Amniotic stem cell (primary cell): ENCODE measurements at places on chromosomes 6 and 20.
A peak's percentile ranks its signal among the peaks of the same experiment; 100 is the strongest.

GRCh38 chr20:46483879-46484278 lies 29.5 kb downstream of the ZNF334 start:
- DNase-seq = no peak

DNA sequence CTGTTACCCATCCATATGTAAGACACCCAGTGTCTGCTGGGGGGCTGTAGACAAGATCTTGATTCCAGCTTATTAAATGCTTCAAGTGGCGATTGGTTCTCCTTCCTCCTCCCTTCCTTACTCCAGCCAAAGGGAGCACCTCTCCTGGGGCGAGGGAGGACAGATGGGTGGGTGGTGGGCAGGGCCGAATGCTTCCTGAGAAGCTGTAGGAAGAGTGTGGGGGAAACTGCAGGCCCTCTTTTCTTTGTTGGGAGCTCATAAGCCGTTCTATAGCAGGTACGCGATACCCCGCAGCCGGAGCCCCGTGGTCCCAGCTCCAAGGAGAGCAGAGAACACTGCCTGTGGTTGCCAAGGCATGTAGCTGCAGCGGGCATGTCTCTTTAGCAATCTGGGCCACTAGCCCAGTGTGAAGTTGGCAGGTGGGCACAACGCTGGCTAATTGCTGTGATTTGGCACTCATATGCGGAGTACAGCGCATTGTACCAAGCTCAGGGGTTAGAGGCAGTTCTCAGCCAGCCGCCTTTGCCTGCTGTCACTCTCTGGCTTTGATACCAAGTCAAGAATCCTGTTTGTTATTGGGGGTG lies 14.7 kb upstream of the KCNG1 start:
- no peak for DNase-seq

DNA sequence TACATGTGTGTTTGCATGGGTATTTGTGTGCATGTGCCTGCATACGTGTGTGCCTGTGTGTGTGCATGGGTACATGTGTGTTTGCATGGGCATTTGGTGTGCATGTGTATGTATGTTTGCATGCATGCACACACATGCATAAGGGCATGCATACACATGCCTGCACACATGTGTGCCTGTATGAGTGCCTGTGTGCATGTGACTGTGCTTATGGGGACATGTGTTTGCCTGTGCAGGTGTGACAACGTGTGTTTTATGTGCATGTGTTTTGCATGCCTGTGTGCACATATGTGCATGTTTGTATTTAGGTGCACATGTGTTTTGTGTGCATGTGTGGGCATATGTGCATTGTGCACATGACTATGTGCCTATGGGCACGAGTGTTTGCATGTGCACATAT lies 165.7 kb downstream of the ERMARD start:
- no peak for DNase-seq

- DNase-seq = no peak
These were observed 113.6 kb upstream of the EMILIN3 start for GRCh38 chr20:41480054-41480770.

GRCh38 chr6:116424001-116424400 lies 37.2 kb upstream of the CALHM6 start:
- DNase-seq = no peak

DNA sequence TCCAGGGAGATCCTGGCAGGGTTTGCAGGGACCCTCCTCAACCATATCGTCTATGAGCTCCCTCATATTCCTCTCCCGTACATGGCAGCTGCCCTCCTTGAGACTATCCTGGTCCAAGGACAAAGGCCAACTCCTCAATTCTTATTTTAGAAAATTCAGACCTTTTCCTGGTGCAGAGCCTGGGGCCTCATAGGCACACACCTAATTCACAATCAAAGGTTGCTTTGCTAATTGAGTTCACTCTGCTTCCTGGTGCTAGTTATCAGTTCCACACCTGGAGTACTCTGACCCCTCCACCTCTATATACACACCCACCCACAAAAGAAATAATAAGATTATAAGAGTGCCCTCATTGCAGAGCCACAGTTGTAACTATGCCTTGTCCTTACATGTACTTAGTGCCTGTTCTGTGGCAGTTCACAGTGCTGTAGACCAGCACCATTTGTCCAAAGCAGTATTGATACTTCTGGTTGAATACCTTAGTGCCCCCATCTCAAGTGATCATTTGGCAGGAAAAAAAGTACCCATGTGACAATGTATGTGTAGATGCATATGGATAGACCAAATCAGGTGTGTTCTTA lies 38.7 kb downstream of the GSS start:
- DNase-seq = no peak

- no peak for DNase-seq
These were observed 57.1 kb downstream of the PSMG4 start for GRCh38 chr6:3315841-3316240.

DNA sequence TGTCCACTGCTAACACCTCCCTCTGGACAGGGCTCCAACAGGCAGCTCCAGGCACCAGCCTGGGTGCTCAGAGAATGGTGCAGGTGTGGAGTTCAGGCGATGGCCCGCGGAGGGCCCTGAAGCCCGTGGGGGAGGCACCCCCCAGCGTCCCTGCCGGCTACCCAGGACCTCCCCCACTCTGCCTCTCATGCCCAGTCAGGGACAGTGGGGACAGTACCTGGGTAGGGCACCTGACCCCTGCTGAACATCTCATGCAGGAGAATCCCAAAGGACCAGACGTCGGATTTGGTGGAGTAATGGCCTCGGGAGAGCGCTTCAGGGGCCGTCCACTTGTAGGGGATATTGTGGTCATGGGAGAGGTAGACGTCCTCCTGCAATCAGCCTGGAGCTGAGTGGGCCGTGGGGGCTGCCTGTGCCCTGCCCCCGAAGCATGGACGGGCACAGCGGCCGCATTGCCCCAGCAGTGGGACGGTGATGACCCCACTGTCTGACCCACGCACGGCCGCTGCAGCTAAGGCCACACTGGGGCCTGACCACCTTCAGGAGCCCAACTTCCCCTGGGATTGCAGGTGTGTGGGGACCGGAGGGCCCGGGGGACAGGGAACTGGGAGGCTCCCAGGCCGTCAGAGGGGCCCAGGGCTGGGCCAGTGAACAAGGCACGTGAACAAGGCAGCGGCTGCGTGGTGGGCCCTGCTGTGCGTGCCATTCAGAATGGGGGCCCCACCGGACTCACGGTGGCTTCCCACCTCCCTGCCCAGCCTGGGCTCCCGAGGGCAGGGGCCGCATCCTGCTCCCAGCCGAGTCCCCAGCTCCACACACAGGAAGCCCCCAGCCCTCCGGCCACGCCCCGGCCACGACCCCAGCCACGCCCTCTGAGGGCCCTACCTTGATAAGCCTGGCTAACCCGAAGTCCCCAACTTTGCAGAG lies 7.1 kb downstream of the PTK6 start:
- DNase-seq = no peak

GRCh38 chr6:37862992-37863391 lies 43.5 kb downstream of the ZFAND3 start:
- no peak for DNase-seq

- no peak for DNase-seq
These were observed 5.9 kb upstream of the CPXM1 start for GRCh38 chr20:2806351-2806701.

DNA sequence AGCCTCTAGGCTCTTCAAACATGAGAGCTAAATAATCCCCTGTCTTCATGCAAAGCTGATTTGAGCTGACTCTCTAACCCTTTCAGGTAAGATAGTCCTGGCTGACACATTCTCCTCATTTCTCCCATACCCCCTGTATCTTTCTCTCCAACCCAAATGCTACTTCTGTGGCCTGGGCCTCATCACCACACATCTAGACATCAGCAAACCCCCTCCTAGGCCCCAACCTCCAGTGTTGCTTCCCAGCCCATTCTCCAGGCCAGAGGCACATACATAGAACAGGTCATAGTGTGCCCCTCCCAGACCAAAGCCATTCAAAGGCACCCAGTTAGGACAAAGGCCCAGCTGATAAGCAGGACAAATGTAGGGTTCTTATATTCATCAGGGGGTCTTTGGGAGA lies 84.9 kb downstream of the ANKRD60 start:
- no peak for DNase-seq

GRCh38 chr6:68054756-68055155 lies 580.3 kb upstream of the ADGRB3 start:
- DNase-seq = no peak

- DNase-seq = no peak
These were observed 40.4 kb upstream of the SGK1 start for GRCh38 chr6:134358320-134358719.

DNA sequence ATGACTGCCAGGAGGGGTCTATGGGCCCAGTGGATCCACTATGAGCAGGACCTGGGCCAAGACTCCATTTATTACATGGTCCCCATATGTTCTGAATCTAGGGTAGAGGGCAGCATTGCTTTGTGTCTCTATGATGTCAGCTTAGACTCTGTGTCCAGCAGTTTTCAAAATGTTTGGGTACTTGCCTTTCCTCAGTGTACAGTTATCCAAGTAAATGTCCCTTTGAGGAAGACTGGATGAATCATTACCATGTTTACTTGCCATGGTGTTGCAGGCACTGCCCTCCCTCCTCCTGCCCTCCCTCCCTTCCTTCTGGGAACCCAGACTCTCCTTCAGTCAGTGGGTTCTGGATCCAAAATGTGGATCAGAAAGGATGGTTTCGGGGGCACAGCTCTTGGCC lies 108.6 kb downstream of the NRN1 start:
- DNase-seq = no peak

GRCh38 chr6:144104898-144105487 lies 9.6 kb upstream of the SF3B5 start:
- peak; percentile 51 for DNase-seq

GRCh38 chr6:145374570-145374969 lies 360.8 kb downstream of the EPM2A start:
- no peak for DNase-seq

- no peak for DNase-seq
These were observed 102.2 kb downstream of the SLC24A3 start for GRCh38 chr20:19314621-19315020.

DNA sequence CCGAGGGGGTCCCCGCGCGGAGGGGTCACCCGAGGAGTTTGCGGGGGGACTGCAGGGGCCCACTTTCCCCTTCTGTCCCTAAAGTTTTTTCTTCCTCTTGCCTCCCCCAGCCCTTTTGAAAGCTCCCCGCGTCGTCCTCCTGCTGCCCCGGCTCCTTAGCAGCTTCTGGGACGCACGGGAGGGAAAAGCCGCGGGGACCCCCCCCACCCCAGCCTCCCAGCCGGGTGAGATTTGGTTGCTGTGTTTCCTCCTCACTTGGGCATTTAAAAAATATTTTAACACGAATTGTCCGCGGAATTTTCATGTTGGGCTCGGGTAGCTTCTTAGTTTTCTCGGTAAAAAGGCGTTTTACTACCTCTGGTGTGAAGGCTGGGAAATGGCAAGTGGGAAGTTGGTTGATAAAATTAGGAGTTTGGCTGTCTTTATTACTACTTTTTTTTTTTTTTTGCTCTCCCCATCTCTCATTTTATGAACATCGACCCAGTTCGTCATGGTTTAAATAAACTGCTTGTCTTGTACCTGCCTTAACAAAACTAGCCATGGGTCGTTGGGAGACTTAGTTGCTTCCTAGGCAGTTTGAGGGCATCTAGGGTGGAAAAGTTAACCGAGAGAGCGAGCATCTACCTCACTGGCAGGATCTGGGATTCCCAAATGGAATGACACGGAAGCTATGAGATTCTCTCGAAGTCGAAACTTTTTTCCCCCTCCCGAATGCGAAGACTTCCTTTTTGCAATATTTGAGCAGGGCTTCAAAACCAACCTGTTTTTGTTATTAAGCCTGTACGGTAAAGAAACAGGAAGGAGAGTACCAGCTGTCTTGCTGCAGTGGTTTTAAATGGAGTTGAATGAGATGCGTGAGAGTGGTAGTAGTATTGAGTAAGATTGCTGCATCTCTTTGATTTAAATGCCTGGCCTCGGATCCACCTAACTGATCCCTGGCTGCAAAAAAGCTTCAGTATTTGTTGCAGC lies 868 bp downstream of the NCOA3 start:
- no peak for DNase-seq

- DNase-seq = no peak
These were observed 90.6 kb downstream of the TIAM2 start for GRCh38 chr6:155085582-155086257.

DNA sequence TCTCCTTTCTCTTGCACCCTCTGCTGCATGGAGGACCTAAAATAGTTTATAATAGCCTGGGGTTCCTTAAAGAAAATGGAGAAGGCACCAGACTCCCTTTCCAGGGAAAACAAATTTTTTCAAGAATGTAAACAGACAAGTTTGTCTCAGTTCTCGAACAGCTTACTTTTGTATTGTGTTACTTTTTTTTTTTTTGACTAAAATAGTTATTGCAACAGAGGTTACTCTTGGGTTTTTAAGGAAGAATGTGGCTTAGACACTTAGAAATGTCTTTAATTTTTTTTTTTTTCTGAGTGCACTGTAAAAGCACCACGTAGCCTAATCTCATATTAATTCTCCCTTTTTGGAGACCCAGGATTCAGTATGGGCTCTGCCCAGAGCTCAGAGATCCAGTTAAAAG lies 148.7 kb upstream of the CARMIL1 start:
- DNase-seq = no peak

DNA sequence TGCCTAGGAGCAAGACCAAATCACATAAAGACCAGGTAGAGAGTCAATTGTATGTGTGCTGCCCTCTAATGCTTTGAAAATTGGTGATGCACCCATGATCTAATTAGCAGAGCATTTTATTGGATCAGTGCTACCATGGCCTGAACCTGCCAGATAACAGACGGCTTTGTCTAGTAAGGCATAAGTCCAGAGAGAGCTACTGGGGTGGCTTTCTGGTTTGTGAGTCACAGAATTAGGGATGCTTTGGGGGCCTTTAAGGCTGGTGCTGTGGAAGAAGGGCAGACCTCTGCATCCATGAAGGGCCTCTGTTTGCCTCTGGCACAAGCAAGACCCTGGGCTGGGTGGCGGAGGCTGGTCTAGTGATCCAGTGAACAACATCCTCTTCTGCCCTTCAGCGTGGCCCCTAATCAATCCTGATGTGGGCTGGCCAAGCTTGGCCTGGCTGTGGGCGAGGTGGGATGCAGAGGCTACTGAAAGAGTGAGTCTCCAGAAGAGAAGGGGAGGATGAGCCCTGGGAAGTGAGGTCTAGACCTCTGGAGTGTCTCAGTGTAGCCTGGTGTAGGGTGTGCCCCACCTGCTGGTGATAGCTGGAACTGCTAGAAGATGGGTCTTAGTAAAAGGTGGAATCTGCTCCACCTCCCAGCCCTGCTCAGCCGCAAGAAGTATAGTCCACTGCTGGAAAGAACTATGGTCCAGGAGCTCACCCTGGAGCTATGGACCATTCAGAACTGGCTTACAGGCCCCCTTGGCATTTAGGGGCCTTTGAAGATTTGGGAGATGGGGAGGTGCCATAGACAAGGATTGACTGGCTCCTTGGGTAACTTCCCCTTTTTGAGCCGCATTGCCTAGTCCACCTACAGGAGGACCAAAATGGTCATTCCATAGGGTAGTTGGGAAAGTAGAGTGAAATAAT lies 36.7 kb upstream of the AAR2 start:
- DNase-seq = peak; percentile 23

- no peak for DNase-seq
These were observed 137.5 kb upstream of the JARID2 start for GRCh38 chr6:15108383-15108715.

DNA sequence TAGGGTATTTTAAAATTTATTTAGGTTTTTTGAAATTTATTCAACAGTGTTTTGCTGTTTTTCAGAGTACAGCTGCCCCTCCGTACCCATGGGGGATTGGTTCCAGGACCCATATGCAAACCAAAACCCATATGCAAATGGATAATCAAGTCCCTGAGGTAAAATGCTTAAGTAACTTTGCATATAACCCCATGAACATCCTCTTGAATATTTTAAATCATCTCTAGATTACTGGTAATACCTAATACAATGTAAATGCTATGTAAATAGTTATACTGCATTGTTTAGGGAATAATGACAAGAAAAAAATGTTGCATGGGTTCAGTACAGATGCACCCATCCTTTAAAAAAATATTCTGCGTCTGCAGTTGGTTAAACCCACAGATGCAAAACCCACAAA lies 547.9 kb upstream of the CDH4 start:
- no peak for DNase-seq
